ENCODE measurements at places on chromosomes 5 and 9.

GRCh38 chr5:159878988-159879471 lies 37.3 kb upstream of the ADRA1B start:
- peak; percentile 95 for DNase-seq

DNA sequence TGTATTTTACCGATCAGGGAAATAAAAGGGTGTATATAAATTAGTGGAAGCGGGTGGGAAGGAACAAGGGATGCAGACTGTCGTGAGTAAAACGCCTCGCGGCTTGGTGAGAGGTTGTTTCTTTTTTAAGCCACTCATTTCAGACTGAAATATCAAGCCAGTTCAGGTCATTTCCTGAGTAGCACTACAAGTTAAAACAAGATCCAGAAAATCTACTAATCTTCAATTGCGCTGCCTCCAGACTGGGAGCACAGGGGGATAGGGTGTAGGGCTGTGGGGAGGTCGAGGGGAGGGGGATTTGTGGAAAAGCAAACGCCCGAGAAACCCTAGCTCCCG lies 140.8 kb downstream of the TSSK1B start:
- DNase-seq = no peak

DNA sequence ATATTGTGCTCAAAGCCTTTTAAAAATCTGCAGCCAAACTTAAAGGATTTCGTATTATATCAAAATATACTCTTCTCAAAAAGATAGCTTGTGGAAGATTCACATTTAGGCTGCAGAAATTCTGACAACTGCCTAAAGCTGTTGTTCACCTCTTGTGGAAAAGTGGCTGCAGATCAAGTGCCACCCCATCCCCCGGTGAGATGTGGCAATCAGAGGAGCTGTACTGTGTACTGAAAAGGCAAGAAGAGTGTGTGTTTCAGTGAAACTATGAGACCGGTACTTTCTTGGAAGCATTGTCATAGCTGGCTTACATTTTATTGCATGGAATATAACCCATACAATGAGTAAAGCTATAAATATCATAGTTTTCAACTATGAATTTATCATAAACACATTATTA lies 64.3 kb downstream of the CDH18 start:
- peak; percentile 11 for DNase-seq

DNA sequence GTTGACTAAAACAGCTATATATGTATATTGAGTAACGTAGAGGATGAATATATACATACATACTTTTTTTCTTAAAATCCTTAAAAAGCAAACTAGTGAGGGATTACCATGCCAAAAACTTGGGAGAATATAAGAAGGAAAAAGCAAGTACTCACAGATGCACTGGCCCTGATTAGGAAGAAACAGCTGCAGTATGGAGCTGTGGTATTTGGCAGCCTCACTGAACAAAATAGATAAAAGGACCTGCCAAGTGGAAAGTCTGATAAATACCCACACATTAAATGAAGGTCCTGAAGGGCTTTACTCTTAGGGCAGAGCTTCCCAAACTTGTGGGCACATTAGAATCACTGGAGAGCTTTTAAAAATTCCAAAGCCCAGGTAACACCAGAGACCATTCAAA lies 80.6 kb downstream of the FEM1C start:
- peak; percentile 46 for DNase-seq

- peak; percentile 28 for DNase-seq
Observed at GRCh38 chr5:66010476-66010875, 84.1 kb downstream of the ERBIN start.

DNA sequence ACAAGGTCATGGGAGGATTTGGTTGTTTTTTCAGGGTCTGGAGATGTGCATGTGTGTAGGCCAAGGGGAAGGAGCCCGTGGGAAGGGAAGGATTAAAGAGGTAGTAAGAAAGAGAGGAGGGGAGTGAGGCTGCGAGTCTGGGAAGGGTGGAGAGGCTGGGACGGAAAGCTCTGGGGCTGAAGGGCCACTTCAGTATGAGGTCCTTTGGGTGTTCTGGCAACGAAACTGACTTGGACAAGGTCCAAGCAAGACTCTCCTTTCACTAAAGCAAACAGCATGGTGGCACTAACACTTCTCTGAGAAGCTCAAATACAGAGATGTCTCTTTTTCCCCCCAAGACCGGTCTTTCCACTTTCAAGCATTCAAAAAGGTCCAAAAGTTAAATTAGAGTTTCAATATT lies 394.5 kb downstream of the ARHGEF28 start:
- DNase-seq = no peak

DNA sequence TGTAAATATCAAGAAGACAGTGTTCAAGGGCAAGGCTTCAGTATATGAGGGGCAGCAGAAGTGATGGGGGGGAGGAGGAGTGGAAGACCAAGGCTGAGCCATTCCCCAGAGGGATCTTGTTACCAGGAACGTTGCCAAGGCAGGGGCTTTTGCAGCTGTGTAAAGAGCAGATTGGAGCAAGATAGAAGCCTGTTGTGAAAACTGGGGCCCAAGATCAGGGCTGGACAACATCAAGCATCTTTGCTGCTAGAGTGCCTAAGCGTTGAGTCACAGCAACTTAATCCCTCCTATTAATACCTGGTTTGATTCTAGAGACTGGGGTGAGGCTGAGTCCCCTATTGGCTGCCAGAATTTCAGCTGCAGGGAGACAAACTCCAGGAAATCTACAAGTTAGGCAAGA lies 18.4 kb upstream of the ERCC6L2 start:
- DNase-seq = peak; percentile 96

All from fibroblast of upper back skin (primary cell).